ENCODE measurements at places on chromosomes 7 and 10.

DNA sequence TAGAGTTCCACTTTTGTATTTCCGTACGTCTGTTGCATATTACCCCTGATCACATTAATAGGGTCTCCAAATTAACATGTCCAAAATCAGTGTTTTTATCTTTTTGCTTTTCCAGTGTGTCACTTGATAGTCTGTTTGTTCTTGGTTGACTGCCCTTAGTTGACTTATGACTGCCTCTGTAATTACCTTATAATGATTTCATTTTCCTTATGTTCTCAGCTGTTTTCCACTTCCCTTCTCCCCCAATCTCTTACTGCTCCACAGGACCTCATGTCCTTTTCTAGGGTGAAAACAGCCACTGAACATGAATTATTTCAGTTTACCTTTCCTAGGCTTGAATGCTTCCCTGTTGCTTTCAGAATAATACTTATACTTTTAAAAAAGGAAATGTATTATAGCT, 54.7 kb downstream of the MAPK8 start:
- DNase-seq = no peak

- DNase-seq = no peak
These were observed 22.9 kb downstream of the PIK3AP1 start for GRCh38 chr10:96697438-96697837.

GRCh38 chr7:90777041-90777440, 180.9 kb downstream of the CDK14 start:
- no peak for DNase-seq

- no peak for DNase-seq
These were observed 23.9 kb downstream of the GOLGA7B start for GRCh38 chr10:97873569-97873968.

DNA sequence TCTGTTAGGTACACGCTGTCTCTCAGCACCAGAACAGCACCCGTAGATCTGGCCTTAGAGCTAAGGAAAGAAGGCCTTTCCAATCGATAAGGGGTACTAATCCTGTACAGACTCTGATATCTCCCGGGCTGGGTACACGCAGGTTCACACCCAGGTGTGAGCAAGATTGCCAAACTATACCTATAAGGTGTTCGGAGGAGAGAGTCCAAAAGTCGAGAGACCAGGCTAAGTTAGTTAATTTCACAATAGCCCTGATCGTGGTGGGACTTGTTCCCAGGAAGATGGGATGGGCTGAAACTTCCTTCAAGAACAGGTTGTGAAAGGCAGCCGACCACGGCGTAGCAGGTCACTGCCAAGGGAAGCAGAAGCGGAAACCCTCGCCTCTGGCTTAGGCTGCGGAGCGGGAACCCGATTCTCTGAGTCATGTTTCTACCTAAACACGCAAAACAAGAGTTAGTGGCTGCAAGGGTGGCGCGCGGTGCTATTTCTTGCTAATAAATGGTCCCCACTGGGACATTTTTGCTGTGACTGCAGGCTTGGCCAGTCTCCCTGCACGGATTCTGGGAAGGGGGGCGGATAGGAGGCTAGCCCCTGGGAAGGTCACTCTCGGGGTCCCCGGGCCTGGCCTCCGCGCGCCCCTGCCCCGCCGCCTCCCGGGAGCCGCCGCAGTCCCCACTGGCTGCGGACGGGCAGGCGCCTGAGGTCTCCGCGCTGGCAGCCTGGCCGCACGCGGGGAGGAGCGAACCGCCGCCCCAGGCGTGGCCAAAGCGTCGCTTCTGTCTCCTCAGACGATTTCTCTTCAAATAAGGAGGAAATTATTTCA, 75.4 kb upstream of the PDSS1 start:
- DNase-seq = no peak

GRCh38 chr10:86960003-86960862, 1.8 kb downstream of the SNCG start:
- no peak for DNase-seq

- no peak for DNase-seq
These were observed 103.1 kb downstream of the ZNF467 start for GRCh38 chr7:149670288-149670687.

- DNase-seq = peak; percentile 50
These were observed 16.9 kb downstream of the TCAF1 start for GRCh38 chr7:143884969-143885559.

DNA sequence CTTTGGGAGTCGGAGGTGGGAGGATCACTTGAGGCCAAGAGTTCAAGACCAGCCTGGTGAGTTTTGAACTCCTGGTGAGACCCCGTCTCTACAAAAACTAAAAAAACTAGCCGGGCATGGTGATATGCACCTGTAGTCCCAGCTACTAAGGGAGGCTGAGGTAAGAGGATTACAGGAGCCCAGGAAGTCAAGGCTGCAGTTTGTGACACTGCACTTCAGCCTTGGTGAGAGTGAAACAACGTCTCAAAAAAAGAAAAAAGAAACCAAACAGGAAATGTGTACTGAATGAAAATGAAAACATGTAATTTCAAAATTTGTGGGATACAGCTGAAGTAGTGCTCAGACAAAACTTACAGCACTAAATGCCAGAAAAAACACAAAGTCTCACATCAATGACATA, 7.6 kb downstream of the ARHGAP12 start:
- no peak for DNase-seq

DNA sequence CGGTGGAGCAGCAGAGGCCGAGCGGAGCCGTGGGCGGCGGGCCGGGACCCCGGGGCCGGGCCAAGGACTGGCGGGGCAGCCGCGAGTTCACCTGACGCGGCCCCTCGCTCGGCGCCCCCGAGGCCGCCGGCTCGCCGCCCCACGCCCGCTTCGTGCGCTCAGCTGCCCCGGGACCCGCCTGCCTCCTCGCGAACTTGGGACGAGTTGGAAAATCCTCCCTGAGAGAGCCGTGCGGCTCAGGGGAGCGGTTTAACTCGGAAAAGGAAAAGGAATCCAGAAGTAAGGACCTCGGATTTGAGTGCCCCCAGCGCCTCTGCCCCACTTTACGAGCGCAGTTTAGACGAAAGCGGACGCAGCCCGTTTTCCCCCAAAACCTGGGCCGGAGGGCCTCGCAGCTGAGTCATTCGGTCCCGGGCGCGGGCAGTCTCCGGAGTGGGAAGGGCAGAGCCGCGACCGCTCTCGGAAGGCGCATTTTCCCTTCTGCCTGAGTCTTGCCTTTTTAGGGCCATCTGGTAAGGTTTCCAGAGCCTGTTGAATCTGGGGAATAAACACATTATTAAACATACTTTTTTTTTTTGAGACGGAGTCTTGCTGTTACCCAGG, 744 bp downstream of the CREM start:
- peak; percentile 36 for DNase-seq

- no peak for DNase-seq
These were observed 133.2 kb upstream of the KCNMA1 start for GRCh38 chr10:77770868-77771175.

DNA sequence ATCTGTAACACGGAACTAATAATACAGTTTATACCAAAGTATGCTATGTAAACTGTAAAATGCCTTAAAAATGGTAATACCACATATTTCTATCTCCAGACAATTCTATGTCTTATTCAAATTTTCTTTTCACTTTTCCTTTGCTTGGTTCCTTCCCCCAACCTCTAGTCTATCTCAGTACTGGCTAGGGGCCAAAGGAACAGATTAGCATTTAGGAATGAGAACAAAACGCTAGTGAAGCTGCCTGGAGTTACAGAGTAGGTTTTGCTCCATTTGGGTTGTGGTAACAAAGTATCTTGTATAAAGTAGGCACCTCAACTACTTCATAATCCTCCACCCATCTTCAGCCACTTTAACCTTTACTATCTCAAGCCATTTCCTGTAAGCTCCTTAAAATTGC, 94.1 kb downstream of the HBP1 start:
- no peak for DNase-seq

- no peak for DNase-seq
These were observed 322.0 kb downstream of the FRMD4A start for GRCh38 chr10:14008740-14009080.

- no peak for DNase-seq
These were observed 1073.6 kb downstream of the SORCS3 start for GRCh38 chr10:105714728-105715127.

GRCh38 chr7:85103962-85104361, 82.9 kb downstream of the SEMA3D start:
- no peak for DNase-seq

- DNase-seq = no peak
These were observed 10.5 kb downstream of the CALY start for GRCh38 chr10:133326223-133326551.

DNA sequence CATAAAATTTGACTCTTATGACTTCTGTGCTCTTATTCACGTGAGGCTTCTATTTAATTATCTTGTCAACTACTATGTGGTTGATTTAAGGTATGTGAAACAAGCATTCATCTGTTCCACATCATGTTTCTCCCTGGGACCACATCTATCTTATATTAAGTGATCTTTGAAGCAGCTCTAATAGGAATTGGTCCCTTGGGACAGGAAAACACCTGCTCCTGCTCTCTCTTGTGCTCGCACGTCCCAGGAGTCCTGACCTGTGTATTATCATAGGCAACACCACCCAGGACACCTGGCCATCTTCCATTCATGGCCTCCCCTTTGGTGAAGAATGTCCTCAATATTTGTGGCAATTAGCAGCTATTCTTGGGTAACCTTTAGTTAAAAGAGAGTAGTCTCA, 269.2 kb downstream of the NRG3 start:
- DNase-seq = no peak

DNA sequence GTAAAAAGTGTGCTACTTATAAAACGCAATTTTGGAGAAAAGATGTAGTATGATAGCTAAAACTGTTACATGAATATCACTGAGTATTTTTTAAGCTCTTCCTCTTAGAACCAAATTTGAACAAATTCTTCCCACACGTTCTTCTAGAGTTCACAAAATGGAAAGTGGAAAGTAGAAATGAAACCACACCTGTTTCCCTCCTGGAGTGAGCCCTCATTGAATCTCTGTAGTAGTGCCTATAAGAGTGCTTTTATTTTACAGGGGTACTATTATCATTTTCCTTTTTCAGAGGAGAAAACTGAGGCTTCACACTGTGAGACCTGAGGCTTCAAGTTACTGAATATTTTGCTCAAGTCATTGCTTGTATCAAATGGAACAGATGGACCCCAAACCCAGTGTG, 393.0 kb downstream of the NRG3 start:
- no peak for DNase-seq

DNA sequence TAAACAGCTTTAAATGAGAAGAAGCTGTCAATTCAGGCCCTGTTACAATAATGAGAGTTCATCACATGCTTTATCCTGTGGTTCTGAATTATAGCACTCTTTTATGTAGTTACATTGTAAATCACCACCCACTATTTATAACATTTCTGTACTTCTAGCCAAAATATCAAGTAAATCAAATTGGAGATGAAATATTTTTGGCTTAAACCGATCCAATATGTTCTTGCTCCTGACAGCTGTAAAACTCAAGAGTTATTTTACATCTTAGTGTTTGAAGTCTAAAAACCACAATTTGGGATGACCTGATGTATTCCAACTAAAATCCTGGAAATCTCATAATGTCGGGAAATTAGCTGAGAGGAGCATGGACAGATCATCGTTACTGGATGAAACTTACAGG, 371.2 kb upstream of the LRRN3 start:
- no peak for DNase-seq

DNA sequence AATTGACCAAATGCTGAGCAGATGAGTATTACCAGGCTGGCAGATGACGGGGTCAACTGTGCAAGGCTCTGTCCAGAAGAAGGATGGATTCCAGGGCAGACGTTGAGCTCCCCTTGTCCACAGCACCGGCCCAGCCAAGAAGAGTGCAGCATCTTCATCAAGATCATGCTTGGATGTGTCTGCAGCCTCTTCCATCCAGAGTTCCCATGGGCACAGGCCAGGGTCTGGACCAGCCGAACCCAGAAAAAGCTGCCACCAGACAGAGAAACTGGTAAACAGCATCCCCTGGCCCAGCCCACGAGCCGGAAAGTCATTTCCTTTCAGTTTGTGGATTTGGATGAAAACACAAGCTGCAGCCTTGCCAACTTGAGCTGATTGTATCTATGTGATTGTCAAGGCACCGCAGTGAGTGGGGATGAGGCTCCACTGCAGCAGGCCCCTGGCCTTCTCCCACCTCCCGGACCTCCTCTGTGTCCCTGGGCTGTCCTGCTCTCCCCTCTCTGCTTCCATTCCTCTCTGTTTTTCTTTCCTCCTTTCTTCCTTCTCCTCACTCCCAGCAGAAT, 321.8 kb downstream of the TCERG1L start:
- no peak for DNase-seq

- no peak for DNase-seq
These were observed 294.3 kb downstream of the BBS9 start for GRCh38 chr7:33423646-33424020.

DNA sequence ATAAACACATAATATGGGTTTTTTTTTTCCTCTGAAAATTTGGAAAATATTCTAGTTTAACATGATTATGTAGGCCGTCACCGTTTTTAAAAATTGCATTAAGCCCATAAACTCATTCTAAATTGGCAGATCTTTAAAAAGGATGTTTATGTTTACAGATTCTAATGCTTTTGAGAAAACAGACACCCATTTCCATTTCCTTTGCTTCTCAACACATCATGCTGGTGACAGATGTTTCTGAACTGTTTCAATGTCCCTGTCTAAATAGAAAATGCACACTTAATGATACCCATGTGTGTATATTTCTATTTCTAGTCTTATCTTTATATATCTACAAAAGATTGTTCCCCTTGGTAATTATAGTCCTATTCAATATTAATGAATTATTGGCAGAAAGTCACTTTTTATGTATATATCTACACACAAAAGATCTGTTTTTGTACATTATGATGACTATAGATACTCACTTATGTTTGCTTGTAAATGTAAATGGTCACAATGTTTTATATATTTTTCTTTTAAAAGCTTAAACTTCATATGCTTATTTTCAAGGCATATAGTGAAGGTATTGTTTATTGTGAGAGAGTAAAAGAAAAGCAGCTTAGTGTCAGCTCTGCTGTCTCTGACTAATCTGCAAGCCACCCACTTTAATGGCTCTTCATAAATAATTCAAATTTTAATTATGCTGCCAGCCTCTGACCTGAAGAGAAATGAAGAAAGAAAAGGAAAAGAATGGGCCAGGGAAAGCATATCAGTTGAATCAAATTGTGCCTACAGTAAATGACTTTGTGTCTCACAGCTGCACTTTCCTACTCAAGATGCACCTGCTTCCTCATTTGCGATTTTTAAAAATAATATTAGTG, 179.4 kb downstream of the CACNA2D1 start:
- DNase-seq = no peak

DNA sequence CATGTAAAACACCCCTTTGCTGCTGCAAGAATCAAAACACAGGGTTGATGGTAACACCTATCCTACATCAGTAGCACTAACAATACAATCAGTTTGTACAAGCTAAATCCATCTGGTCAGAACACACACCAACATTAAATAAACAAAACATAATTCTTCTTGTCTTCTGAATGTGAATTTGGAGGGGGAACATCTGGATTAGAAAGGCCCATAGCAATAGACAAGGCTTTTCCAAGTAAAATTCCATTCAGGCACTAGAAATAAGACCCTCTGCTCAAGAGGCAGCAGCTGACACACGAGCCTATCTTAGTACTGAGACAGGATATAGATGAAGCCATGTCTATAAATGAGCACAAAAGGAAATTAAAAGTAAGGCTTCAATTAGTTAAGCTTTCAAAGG, 839.9 kb upstream of the LRRTM3 start:
- no peak for DNase-seq

- no peak for DNase-seq
These were observed 74.6 kb upstream of the ATP6V0A4 start for GRCh38 chr7:138872576-138872975.

GRCh38 chr10:72331575-72332422, 22.9 kb downstream of the DNAJB12 start:
- peak; percentile 47 for DNase-seq
